ENCODE measurements at places on chromosomes 11 and 22. TPM values are rescaled to one million over a fixed set of nuclear protein-coding genes. Genes with fewer than 3 reads are reported as not detected.

- H3K27me3 ChIP-seq, result no peaks in the 10 kb centered on the region
- no peaks in the 10 kb centered on the region for H3K4me1 ChIP-seq
- no peak overlapping the region for H3K27ac ChIP-seq
- H3K36me3 ChIP-seq, result no peaks in the 10 kb centered on the region
- DNase-seq, result no peak
- no peak overlapping the region for H3K4me3 ChIP-seq
These were observed 342.5 kb downstream of the NTM start for GRCh38 chr11:131712897-131713296.

GRCh38 chr11:134679592-134679991 lies 267.6 kb upstream of the B3GAT1 start:
- no peak overlapping the region for H3K4me3 ChIP-seq
- H3K27ac ChIP-seq, result no peak overlapping the region
- no peaks in the 10 kb centered on the region for H3K36me3 ChIP-seq
- no peaks in the 10 kb centered on the region for H3K27me3 ChIP-seq
- no peaks in the 10 kb centered on the region for H3K4me1 ChIP-seq

Gene BLID
- 53.4 TPM for total RNA-seq

Gene WNT11
- 35.1 TPM for total RNA-seq

Gene THRSP
- not detected for total RNA-seq

DNA sequence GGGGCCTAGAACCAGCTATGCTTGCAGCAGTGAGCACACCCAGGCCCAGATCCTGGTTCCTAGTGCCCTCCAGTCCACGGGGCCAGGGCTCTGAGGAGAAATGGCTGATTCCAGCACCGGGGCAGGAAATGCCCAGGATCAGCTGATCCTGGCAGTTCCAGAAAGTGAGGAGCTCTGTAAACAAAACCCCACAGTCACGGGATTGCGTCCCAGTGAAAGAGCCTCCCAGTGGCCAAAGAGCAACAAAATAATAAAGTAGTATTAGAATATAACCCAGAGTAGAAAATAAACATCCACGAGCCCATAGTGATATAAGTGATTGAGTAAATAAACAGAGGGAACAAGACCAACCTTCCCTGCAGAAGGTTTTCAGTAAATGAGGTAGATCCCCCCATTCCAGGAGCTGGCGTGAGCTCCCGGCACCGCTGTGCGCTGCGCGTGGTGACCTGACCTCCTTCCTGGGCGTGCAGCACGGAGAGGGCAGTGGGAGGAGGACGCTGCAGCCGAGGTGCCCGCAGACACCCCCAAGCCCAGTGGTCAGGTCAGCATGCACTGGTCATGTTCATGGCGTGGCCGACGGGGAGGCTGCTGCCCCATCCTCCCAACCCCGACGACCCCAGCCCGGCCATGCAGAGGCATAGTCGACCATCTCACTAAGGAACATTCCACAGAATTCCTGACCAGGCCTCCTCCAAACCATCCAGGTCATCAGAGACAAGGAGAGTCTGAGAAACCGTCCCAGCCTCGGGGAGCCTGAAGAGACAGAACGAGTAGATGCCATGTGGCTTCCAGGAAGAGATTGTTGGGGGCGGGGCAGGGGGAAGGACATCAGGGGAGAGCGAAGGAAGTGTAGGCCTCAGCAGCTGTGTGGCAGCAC lies 19.8 kb downstream of the PTDSS2 start:
- DNase-seq, result no peak
- H3K4me1 ChIP-seq, result peaks cover 15% of the 10 kb centered on the region
- peak overlapping the region; percentile 59 for H3K4me3 ChIP-seq
- H3K27ac ChIP-seq, result peak overlapping the region; percentile 71
- no peaks in the 10 kb centered on the region for H3K27me3 ChIP-seq
- no peaks in the 10 kb centered on the region for H3K36me3 ChIP-seq

GRCh38 chr11:111602865-111603610 lies 789 bp downstream of the SIK2 start:
- no peaks in the 10 kb centered on the region for H3K36me3 ChIP-seq
- peak overlapping the region; percentile 97 for H3K4me3 ChIP-seq
- no peak for DNase-seq
- H3K27ac ChIP-seq, result peak overlapping the region; percentile 89
- H3K27me3 ChIP-seq, result no peaks in the 10 kb centered on the region

DNA sequence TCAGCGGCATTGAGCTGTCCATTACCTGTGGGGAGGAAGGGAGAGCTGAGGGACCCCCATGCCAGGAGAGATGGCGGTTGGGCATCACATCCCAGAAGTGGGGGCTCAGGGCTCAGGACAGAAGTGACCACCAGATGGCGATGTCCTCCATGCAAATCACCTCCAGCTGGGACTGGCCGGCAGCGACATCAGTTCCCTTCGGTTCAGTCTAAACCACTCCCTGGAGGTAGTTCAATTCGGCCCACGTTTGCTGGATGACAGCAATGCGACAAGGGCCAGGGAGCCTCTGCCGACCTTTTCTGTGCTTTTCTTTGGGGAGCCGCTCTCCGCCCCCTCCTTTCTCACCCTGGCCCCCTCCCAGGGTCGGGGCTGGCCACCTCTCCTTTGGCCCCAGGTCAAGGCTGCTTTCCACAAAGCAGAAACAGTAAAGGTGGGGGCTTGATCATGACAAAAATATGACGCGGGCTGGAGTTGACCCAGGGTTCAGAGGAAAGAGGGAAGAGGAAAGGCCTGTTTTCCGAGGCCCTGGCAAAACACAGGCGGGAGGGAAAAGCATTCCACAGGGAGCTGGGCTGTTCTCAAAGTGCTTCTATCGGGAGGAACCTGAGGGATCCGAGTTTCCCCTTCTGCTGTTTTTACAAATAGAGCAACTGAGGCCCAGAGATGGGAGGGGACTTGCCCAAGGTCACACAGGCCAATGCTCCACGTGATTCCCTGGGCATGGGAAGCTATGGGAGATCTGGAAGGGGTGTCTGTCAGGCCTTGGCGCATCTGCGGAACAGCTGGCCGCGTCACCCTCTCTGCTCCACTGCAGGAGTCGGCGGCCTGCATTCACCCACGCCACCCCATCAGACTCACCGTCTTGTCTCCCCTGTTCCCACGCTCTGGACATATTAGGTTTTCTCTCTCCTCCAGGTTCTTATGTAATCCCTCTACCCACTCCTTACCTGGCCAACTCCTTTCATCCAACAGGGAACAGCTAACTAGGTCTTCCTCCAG lies 54.7 kb downstream of the FBXO7 start:
- H3K4me1 ChIP-seq, result peaks cover 26% of the 10 kb centered on the region
- peak overlapping the region; percentile 58 for H3K4me3 ChIP-seq
- DNase-seq, result peak; percentile 59

GRCh38 chr11:90220391-90220790 lies 2.5 kb downstream of the CHORDC1 start:
- no peak overlapping the region for H3K27ac ChIP-seq
- no peaks in the 10 kb centered on the region for H3K27me3 ChIP-seq
- H3K4me1 ChIP-seq, result peaks cover 50% of the 10 kb centered on the region
- no peaks in the 10 kb centered on the region for H3K36me3 ChIP-seq

DNA sequence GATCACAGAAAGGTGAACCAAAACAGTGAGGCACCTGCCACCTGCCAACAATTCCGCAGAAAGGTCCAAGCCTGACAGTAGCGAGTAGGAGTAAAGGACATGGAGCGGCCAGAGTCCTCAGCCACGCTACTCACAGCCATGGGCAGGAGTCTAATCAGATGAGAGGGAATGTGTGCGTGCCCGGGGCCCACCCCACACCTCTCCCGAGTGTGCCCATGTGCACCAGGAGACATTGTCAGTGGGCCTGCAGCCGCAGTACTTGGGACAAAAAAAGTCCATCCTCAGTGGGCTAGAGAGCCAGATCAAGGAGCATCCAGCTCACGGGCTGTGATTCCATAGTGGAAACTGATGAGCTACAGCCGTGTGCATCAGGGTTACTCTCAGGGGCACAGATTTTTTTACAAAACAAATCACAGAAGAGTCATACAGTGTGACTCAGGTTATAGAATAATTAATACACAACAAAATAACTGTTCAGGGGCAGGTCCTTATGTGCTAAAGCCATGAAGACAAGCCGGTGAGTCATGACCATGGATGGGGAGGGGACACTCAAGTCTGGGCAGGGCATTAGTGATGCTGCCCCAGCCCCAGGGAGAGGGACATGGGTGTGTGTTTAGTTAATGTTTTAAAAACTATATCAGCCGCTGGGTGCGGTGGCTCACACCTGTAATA lies 12.0 kb downstream of the SART1 start:
- H3K4me3 ChIP-seq, result no peak overlapping the region
- peaks cover 44% of the 10 kb centered on the region for H3K36me3 ChIP-seq
- no peaks in the 10 kb centered on the region for H3K4me1 ChIP-seq
- no peak overlapping the region for H3K27ac ChIP-seq
- no peaks in the 10 kb centered on the region for H3K27me3 ChIP-seq

Gene OR2AG1
- total RNA-seq, result not detected

Gene SCGB1A1
- total RNA-seq, result not detected

Gene SLC22A25
- not detected for total RNA-seq

DNA sequence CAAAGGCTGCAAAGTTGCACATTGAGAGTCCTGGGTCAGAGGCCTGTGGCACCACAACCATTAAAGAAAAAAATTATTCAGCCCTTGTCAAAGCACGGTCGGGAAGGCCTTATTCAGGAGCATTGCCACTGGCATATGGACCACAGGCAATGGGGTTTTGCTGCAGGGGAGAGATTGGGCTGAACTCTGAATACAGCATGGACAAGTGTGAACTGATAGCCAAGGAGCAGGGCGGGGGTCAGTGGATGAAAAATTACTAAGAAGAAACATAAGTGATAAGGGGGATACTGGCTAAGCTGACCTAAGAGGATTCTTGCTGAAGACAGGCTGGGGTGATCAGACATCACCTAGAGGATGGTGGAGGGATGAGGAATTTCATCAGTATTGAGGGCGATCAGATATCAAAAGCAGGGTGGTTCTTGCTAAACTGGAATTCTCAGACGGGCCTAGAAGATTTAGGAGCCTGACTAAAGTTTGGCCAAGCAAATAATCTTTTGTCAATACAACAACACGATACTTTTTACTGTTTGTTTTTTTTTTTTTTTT lies 3.3 kb upstream of the DGCR8 start:
- H3K36me3 ChIP-seq, result no peaks in the 10 kb centered on the region
- no peak overlapping the region for H3K27ac ChIP-seq
- DNase-seq, result no peak
- H3K27me3 ChIP-seq, result no peaks in the 10 kb centered on the region

Gene MYRF
- total RNA-seq, result 5.1 TPM

DNA sequence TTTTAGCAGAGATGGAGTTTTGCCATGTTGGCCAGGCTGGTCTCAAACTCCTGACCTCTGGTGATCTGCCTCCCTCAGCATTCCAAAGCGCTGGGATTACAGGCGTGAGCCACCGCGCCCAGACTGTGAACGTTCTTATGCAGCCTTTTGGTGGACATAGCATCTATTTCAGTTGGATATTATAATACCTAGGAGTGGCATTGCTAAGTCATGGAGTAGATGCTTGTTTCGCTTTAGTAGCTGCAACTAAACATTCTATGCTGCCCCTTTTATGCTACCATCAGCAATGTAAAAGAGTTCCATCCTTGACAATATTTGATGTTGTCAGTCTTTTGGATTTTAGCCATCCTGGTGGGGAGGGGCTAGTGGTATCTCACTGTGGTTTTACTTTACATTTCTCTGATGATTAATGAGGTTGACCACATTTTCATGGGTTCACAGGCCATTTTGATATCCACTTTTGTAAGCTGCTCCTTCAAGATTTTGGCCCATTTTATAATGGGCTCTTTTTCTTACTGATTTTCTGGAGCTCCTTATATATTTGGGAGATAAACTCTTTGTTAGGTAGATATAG lies 16.5 kb upstream of the APOBEC3A start:
- no peaks in the 10 kb centered on the region for H3K27me3 ChIP-seq
- no peaks in the 10 kb centered on the region for H3K36me3 ChIP-seq
- H3K4me1 ChIP-seq, result no peaks in the 10 kb centered on the region

- no peaks in the 10 kb centered on the region for H3K36me3 ChIP-seq
- H3K4me3 ChIP-seq, result no peak overlapping the region
- no peaks in the 10 kb centered on the region for H3K27me3 ChIP-seq
- DNase-seq, result no peak
- no peaks in the 10 kb centered on the region for H3K4me1 ChIP-seq
- H3K27ac ChIP-seq, result no peak overlapping the region
These were observed 356.5 kb downstream of the INSC start for GRCh38 chr11:15471048-15471894.

Gene PDGFB
- 10.8 TPM for total RNA-seq

- no peak for DNase-seq
- H3K4me1 ChIP-seq, result peaks cover 9% of the 10 kb centered on the region
- no peaks in the 10 kb centered on the region for H3K27me3 ChIP-seq
- no peak overlapping the region for H3K4me3 ChIP-seq
- H3K27ac ChIP-seq, result no peak overlapping the region
- no peaks in the 10 kb centered on the region for H3K36me3 ChIP-seq
These were observed 50.3 kb downstream of the FAM76B start for GRCh38 chr11:95739108-95739938.

- H3K27me3 ChIP-seq, result no peaks in the 10 kb centered on the region
- DNase-seq, result no peak
- no peak overlapping the region for H3K27ac ChIP-seq
- H3K4me3 ChIP-seq, result no peak overlapping the region
These were observed 90.8 kb upstream of the KCNQ1OT1 start for GRCh38 chr11:2790568-2790921.

Gene CNGA4
- not detected for total RNA-seq

- H3K4me3 ChIP-seq, result no peak overlapping the region
- no peak overlapping the region for H3K27ac ChIP-seq
- no peak for DNase-seq
- no peaks in the 10 kb centered on the region for H3K4me1 ChIP-seq
These were observed 892.6 kb downstream of the TBC1D22A start for GRCh38 chr22:47654922-47655491.

- H3K36me3 ChIP-seq, result no peaks in the 10 kb centered on the region
- no peak for DNase-seq
- H3K4me1 ChIP-seq, result no peaks in the 10 kb centered on the region
- no peak overlapping the region for H3K27ac ChIP-seq
- no peaks in the 10 kb centered on the region for H3K27me3 ChIP-seq
These were observed 659.4 kb downstream of the METTL15 start for GRCh38 chr11:28767574-28767973.

DNA sequence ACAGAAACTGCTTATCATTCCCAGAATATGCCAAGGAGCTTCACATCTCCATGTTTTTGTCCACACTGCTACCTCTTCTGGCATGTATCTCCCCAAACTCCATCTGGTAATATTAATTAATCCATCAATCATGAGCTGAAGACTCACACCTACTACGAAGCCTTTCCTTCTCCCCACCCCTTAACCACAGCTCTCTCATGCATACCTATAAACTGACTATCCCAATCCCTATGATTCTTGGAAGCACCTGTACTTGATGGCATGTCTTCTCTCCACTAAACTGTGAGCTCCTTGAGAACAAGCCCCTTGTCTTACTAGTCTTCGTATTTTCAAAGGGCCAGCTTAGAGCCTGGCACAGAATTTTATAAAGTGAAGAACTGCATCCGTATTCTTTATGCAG lies 47.3 kb downstream of the RELT start:
- H3K27me3 ChIP-seq, result no peaks in the 10 kb centered on the region
- no peak overlapping the region for H3K27ac ChIP-seq
- no peak overlapping the region for H3K4me3 ChIP-seq

- H3K4me3 ChIP-seq, result no peak overlapping the region
- H3K4me1 ChIP-seq, result no peaks in the 10 kb centered on the region
These were observed 39.3 kb upstream of the ZC3H12C start for GRCh38 chr11:110053848-110054414.

Gene TMEM132A
- total RNA-seq, result 7.7 TPM

Gene TPBGL
- total RNA-seq, result not detected

All from thoracic aorta (tissue), 2 donors.